ENCODE measurements at places on chromosomes 13 and 19.

DNA sequence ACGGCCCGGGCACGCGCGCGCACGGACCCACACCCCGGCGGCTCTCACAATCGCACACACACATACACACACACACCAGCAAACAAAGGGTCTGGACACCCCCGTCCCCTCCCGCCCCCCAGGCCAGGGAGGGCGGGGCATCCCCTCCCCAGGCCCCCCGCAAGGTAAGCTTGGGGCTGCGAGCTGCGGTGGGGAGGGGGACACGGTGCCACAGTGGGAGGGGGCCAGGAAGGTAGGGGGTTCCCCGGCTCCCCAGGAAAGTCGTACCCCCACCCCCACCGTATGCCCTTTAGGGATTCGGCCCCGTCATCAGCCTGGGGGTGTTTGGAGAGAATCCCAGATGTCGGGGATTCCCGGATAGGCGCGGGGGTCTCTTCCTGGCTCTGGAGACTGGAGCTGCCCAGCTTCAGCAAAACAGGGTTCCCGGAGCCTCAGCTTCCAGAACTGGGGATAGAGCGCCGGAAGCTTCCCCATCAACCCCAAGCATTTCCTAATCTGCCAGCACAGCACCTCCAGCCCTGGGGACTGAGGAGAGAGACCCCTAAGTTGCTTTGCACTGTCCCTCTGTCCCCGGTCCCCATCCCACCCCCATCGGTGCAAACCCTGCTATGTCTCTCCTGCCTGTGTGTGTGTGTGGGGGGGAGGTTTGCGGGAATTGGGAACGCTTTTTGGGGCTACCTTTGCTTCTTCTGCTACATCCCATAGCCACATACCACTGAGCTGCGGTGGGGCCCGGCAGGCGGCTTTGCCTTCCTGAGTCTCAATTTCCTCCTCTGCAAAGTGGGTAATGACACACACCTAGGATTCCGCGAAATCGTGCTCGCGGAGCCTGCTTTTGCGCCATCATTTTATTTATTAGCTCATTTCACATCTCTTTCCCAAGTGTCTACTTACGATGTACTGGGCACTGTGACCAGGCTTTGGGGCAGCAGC is 1.8 kb upstream of the CDC37 start:
- DNase-seq = no peak

DNA sequence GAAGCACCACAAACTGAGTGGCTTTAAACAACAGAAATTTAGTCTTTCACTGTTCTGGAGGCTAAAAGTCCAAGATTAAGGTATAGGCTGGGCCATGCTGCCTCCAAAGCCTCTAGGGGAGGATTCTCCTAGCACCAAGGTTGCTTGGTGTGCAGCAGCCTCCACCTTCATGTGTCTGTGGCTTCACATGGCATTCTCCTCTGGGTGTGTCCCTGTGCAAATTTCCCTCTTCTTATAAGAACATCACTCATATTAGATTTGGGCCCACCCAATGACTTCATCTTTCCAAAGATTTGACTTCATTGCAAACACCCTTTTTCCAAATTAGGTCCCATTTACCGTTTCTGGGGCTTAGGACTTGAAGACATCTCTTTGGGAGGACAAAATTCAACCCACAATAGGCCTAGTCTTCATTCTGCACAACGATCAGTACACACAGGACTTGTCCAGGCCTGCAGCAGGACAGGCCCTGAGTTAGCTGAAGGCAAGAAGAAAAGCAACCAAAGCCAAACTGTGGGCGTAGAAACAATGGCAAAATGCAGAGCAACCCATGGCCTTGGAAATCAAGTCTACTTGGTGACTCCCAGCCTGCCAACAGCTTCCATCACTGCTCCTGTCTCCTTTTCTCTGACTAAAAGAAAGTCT is 521.2 kb upstream of the NBEA start:
- DNase-seq = no peak

DNA sequence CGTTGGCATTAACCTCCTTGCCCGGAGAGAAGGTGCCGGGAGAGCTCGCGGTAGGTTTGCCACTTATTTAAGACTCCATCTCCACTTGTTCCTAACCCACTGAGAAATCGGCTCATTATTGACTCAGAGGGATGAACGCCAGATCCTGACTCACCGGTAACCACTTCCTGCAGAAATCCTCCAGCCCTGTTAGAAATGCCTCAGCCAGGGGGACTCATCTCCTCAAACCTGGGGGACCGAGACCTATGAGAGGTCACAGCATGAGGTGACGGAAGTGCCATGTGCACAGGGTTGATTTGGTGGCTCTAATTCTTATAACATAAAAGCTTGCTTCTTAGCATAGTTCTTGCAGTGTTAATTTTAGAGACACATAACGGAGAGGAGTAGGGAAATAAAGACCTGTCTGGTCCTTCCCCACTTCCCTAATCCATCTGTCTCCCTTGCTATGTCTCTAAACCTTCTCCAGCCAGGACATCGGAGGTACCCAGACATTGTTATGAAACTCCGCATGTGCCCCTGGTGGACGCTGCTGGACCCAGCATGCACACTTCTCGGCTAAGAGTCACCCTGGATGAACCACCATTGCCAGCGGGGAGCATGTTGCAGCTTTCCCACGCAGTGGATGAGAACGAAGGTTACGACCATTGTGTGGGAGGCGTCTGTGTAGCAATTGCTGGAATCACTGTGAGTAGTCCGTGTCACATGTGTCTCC is 158.9 kb downstream of the EFNB2 start:
- no peak for DNase-seq

- DNase-seq = no peak
Measured at GRCh38 chr19:48795685-48796070, 15.2 kb downstream of the BCAT2 start.

DNA sequence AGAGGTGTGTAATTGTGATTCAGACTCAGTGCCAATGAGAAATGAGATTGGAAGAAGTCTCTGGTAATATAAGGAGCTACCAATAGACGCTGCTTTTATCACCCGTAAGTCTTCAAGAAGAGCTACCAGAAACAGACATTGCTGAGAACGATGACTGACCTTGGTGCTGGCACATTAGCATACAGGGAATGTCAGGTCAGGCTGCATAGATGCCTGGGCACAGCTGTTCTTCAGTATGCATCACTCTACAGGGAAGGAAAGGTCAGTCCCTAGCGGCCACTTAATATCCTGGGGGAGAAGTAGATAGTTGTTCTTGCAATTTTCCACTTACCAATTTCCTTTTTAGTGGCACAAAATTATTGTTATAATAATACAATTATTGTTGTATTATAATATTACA is 380.4 kb downstream of the PCDH9 start:
- no peak for DNase-seq

- DNase-seq = no peak
Measured at GRCh38 chr13:99406799-99407201, 94.5 kb upstream of the TM9SF2 start.

GRCh38 chr19:16366433-16367260 is 42.0 kb downstream of the KLF2 start:
- DNase-seq = peak; percentile 85

GRCh38 chr19:16389848-16390247 is 65.2 kb downstream of the KLF2 start:
- DNase-seq = no peak

DNA sequence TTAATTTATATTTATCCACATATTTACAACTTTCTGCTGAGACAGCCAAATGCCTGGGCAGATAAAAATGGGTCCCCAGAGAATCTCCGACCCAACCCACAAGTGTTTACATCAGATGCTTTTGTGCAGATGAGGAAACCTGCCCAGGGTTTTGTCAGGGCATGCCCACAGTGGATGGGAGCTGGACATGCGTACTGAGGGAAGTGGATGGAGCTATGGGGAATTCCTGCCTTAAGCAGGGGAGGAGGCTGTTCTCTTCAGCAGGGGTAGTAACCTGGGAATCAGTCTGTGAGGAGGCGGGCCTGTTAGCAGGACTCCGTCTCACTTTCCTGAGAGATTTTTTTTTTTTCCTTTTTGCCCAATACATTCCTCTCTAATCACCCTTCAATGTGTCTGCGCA is 122.9 kb downstream of the RFC3 start:
- DNase-seq = no peak

- no peak for DNase-seq
Measured at GRCh38 chr19:5567970-5568407, 236 bp upstream of the TINCR start.

DNA sequence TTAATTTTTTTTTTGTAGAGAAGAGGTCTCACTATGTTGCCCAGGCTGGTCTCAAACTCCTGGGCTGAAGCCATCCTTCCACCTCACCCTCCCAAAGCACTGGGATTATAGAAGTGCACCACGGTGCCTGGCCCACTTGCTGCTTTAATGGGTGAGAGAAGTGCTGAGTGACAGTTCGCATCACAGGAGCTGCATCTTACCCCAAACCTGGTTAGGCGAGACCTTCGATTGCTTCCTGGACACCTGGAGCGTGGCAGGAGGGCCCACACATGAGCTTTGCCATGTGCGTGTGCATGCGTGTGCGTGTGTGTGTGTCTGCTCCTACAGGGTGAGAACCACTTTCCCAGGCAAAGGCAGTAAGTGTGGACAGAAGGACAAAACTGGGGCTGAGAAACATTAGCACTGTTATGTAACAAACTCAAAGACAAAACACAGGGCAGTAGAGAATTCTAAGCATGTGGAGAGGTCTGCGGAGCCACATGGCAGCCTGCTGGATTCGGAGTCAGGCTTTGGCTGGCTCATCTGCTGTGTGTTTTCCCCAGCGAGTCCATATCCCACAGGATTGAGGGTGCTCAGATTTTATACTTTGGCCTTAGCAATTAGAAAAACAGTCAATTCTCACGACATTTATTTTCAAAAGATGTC is 11.7 kb upstream of the MTIF3 start:
- DNase-seq = no peak

DNA sequence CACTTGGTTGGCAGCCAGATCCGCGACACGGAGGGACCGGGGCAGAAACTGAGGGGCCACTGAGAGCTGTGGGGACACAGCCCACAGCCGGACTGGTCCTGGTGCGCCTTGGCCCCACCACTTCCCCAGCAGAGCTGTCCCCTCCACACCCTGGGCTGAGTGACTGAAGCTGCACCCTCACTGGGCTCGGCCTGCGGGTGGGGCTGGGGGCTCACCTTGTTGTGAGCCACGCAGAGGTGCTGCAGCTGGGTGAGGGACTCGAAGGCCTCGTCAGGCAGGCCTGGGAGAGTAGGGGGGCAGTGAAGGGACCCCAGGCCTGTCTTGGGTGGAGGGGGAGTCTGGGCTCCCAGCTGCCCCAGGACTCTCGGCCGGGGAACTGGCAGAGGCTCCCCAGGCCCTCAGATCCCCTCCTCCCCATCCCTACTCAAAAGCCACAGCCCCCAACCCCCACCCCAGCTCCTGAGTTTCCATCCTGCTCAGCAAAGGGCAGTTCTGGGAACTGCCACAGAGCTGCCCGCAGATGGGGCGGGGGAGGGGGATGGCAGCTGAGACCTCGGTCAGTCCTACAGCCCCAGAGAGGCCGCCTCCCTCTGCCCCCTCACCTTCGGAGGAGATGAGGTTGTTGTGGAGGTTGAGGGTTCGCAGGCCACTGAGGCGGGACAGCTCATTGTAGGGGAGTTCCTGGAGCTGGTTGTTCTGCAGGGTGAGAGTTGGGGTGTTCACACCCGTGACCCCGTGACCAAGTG is 2.3 kb downstream of the PODNL1 start:
- DNase-seq = no peak

DNA sequence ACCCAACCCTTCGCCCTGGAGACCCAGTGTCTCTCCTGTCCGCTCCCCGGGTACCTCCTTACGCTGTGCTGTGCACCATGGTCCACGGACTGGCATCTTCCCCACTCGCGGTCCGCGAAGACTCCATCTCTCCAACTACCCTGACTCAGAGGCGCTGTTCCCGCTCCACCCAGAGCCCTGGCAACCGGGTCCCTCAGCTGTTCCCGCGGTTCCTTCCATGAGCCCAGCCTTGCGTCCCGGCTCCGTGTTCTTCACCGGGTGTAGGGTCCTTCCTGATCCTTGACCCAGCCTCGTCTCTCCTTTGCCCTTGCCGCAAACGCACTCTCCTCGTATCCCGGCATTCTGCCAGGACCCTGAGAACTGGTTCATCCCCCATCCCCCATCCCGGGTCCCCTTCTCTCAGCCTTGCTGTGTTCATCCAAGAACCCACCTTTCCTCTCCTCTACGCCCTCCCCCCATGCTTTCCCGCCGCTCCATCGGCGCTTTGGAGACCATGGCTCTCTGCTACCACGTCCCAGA is 664 bp downstream of the ICAM5 start:
- DNase-seq = no peak

DNA sequence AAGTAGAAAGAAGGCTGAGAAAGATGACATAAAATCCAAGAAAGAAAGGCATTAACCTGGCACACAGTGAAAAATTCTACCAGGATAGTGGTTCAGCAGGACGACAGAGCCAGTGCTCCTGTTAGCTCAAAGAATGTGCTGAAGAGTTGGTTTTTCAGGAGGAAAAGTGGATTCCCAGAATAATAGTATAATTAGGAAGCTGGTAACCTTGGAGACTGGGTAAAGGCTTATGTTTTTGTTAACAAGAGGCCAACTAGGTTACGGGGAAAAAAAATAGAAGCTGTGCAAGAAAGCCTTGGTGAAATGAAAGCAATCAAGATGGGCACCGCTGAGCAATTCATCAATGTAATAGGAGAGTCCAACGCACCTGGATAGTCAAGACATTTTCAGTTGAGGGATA is 54.7 kb downstream of the SLC15A1 start:
- DNase-seq = no peak

DNA sequence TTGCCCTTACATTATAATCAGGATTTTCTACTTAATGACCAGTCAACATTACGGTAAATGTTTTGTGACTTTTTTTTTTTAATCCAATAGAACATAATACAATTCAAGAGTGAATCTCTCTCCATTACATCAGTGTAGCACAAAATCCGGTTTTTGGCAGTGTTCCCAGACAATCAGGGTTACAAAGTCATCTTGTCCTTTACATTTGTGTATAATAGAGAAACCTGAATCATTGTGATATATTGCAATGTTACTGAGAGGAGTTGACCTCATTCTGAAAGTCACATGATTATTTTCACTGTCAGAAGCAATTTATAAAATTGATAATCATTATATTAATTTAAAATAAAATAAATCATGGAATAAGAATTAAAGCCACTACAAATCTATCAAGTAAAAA is 1346.0 kb upstream of the SPRY2 start:
- no peak for DNase-seq

DNA sequence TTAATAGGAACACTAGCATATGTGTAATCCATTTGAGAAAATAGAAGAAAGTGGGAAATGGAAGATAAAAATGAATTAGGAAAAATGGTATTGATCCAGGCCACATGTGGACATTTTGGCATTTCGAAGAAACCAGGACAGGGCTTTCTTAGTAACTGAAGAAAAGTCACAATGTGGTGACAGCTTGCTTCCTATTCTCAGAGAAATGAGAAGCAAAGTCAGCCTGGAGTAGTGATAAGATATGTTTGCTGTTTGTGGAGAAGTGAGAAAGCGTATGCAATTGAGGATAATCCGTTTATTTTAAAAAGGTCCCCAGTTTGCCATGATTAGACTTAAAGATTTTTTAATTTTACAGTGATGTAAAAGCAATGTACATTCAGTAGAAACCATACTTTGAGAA is 127.9 kb downstream of the SLITRK6 start:
- DNase-seq = no peak
